Heart left ventricle (tissue), 16 donors: ENCODE measurements at places on chromosomes 1 and 21. TPM values are rescaled to one million over a fixed set of nuclear protein-coding genes. Genes with fewer than 3 reads are reported as not detected.

DNA sequence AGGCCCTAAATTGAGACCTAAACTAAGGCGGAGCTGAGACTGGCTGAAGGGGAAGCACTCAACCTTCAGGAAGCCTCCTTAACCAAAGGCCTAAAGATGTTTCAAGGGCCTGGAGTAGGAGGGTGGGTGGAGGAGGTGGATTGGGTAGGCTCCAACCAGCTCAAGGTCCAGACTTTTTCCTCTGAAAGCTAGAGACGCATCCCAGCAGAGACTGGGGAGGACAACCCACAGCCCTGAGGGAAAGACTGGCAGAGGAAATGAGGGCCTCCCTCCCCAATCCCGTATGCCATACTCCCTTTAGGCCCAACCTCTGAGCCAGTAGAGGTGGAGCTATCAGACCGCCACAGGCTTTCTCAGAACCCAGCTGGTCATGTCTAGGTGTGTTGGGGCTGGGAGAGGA lies 1.1 kb downstream of the ECM1 start:
- H3K27ac ChIP-seq = peak overlapping the region; percentile 84
- H3K27me3 ChIP-seq = no peaks in the 10 kb centered on the region
- DNase-seq = no peak
- peak overlapping the region; percentile 51 for H3K4me3 ChIP-seq

DNA sequence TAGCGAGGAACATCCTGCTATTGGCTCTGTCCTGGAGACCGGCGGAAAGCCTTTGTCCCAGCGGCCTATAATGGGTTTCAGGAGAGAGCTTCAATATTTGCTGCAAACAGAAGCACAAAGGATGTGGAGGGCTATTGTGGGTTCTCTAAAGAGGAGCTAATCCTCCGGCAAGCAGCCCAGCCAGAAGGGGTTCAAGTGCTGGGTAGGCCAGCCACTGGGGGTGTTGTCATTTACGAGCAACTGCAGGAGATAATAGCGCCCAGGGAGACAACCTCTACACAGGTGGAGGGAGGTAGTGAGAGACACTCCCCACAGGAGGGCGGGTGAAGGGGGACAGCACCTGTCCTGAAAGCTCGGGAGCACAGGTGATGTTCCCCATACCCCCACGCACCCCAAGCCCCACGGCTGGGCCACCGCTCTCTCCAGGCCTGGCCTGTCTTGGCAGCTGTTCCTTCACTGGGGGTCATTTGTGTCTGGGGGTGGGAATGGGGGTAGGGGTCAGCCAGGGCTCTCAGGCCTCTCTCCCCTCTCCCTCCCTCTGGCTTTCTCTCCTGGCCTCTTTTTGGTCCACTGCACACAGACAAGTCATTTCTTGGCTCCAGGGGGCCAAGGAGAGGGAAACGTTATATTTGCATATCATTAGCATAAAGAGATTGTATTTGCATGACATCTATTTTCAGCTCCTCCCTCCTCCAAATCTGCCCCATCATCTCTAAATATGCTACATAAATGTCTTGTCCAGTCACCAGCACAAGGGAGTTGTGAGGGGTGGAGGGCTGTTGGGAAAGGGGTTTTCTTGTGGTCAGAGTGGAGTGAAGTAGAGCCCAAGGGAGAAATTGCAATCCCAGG lies 22.0 kb upstream of the SLC26A9 start:
- H3K27me3 ChIP-seq = no peaks in the 10 kb centered on the region
- no peaks in the 10 kb centered on the region for H3K36me3 ChIP-seq
- DNase-seq = no peak

- no peaks in the 10 kb centered on the region for H3K4me1 ChIP-seq
- no peak overlapping the region for H3K4me3 ChIP-seq
- H3K27ac ChIP-seq = no peak overlapping the region
- H3K27me3 ChIP-seq = no peaks in the 10 kb centered on the region
- no peak for DNase-seq
Measured at GRCh38 chr1:101410048-101410878, 173.4 kb downstream of the S1PR1 start.

DNA sequence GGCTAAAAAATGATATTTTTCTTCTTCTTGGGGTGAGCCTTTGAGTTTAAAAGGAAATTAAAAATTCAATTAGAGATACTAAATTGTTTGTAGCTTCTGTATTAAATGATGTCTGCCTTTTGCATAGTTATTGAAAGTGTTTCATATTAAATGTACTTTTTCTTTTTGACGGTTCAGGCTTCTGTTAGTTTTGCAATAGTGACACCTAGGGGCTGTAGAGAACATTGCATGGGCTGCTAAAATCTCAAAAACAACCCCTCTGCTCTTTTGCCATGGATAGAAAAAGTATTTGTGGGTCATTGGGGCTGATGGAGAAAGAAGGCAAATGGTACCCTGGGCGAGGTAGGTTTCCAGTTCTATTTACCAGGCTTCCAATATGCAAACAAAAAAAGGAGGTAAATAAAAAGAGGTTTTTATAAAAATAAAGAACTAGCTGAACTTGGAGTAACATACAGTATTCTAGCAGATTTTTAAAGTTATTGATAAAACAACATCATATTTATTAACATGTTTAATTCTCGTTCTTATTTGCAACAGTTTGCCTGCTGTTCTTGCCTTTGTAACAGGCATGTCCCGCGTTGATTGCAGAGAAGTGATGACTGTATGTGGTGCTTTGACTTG lies 115.4 kb upstream of the HOOK1 start:
- H3K36me3 ChIP-seq = no peaks in the 10 kb centered on the region
- H3K4me3 ChIP-seq = no peak overlapping the region
- no peaks in the 10 kb centered on the region for H3K27me3 ChIP-seq
- DNase-seq = no peak

GRCh38 chr1:30447080-30447479 lies 276.3 kb downstream of the MATN1 start:
- H3K36me3 ChIP-seq = no peaks in the 10 kb centered on the region
- H3K27ac ChIP-seq = no peak overlapping the region
- no peak for DNase-seq
- H3K4me1 ChIP-seq = no peaks in the 10 kb centered on the region
- no peaks in the 10 kb centered on the region for H3K27me3 ChIP-seq

DNA sequence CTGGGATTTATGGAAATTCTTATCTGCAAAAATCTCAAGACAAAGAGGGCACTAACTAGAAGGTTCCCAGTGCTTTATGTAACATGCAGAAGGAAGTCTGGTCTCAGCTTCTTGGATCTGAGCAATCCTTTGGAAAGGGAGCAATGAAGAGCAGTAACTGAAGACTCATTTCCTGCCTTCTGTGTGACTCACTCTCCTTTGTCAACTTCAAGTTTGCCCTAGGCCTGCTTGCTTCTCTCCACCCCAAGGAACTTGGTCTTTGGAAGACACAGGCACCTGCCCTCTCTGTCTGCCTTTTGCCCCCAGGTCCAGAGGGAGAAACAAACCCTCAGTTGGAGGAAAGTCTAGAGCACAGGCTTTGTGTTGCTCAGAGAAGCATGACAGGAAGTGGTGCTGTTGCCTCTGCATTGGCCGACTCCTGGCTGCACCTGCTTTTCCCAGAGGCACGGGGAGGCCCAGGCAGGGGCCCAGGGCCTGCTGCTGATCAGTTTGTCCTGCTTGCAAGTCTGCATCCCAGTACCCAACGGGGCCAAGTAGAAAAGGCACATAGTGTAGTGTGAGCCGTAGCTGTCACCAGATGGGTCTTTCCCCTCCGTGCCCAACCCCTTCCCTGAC lies 137.2 kb downstream of the DHRS3 start:
- no peak for DNase-seq
- peak overlapping the region; percentile 68 for H3K27ac ChIP-seq
- H3K4me3 ChIP-seq = no peak overlapping the region
- H3K36me3 ChIP-seq = peaks cover 2% of the 10 kb centered on the region

GRCh38 chr21:38308532-38309119 lies 51.8 kb downstream of the KCNJ15 start:
- H3K36me3 ChIP-seq = no peaks in the 10 kb centered on the region
- no peaks in the 10 kb centered on the region for H3K27me3 ChIP-seq
- no peak for DNase-seq
- no peak overlapping the region for H3K27ac ChIP-seq
- H3K4me3 ChIP-seq = no peak overlapping the region
- peaks cover 20% of the 10 kb centered on the region for H3K4me1 ChIP-seq

DNA sequence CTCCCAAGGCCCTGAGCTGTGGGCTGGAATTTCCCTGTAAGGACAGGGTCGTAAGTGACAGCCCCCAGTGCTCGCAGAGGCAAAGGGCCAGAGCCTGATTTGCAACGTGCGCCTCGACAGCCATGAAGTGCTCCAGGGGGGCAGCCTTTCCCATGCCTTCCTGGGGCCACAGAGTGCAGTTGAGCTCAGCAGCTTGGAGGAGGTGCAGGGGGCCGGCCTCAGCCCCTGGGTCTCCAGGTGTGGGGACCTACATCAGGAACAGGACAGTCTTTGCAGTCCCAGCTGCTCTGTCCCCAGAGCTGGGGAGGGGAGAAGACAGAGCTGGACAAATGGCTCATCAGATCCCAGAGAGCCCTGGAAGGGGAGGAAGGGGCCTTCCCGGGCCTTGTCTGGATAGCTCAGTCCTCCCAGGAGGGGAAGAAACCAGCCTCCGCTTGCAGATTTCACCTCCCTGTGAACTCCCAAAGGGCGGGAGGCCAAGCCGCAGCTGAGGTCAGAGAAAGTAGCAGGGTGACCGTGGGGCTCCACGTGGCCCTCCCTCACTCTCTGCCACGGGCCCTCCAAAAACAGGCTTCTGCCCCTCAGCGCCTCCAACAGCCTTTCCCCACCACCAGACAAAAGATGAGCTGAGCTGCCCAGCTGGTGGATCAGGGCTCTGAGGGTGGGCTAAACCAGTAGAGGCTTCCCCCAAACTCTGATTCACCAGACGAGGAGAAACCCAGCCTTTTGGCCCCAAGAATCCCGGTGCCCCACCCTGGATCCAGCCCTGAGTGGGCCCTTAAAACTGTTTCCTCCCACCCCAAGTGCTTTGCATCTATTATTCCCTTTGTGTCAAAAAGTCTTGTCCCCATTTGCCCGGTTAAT lies 76.5 kb downstream of the DHRS3 start:
- peak; percentile 82 for DNase-seq
- no peaks in the 10 kb centered on the region for H3K36me3 ChIP-seq
- no peaks in the 10 kb centered on the region for H3K4me1 ChIP-seq
- H3K4me3 ChIP-seq = no peak overlapping the region

DNA sequence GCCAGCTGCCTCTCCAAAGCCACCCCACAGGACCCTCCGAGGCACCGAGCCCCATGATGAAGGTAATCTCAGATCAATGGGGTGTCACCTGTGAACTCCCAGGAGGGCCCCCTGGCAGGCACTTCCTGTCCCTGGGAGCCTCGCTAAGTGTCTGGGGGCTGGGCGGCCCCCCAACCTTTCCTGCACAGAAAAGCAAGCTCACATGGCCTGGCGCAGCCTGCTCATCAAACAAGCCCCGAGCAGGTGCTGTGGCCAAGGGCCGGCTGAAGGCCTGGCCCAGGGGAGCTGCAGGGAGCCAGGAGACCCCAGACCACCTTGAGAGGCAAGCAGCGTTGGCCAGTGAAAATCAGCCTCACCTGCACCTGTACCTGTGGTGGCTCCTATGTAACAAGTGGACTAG lies 2.9 kb downstream of the RIPK4 start:
- no peak for DNase-seq
- H3K36me3 ChIP-seq = no peaks in the 10 kb centered on the region
- peaks cover 25% of the 10 kb centered on the region for H3K4me1 ChIP-seq
- no peak overlapping the region for H3K27ac ChIP-seq

Gene LSM10
- total RNA-seq = 49.9 TPM

DNA sequence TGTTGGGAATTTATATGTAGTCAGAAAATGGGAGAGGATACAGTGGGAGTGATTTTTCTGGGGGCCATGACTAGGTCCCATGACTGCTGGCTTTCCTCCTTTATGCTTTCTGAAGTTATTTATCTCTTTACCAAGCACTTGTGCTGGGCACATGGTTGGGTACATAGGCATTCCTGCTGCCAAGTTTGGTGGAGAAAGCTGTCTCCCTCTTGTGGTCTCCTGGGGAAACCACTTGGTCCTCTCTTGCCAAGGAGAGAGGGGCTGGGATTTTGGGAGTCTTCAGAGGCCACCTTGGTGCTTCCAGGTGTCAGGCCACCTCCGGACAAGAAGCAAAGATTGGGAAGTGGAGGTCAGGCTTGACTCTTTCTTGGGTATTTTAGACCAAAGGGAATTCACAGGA lies 120.2 kb upstream of the KCNE2 start:
- no peaks in the 10 kb centered on the region for H3K36me3 ChIP-seq
- no peaks in the 10 kb centered on the region for H3K27me3 ChIP-seq
- H3K27ac ChIP-seq = no peak overlapping the region

Gene PINK1
- 258 TPM for total RNA-seq

DNA sequence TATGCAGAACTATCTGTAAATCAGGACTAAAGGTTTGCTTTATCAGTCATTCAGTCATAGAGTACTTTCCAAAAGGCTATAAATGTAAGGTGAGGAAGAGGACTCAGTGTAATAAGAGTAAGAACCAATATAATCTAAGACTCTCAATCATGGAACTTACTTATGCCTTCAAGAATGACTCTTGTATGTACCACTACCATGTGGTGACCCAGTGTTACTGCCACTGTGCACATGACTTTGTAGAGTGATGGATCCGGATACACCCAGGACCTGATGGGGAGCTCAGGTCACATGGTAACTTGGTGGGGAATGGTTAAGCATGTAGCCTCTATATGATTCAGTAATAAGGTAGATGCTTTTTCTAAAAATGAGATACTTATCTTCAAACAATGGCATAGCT lies 2099.8 kb downstream of the MRPL39 start:
- H3K36me3 ChIP-seq = no peaks in the 10 kb centered on the region
- H3K27me3 ChIP-seq = no peaks in the 10 kb centered on the region
- no peak overlapping the region for H3K27ac ChIP-seq
- H3K4me1 ChIP-seq = no peaks in the 10 kb centered on the region
- no peak overlapping the region for H3K4me3 ChIP-seq

DNA sequence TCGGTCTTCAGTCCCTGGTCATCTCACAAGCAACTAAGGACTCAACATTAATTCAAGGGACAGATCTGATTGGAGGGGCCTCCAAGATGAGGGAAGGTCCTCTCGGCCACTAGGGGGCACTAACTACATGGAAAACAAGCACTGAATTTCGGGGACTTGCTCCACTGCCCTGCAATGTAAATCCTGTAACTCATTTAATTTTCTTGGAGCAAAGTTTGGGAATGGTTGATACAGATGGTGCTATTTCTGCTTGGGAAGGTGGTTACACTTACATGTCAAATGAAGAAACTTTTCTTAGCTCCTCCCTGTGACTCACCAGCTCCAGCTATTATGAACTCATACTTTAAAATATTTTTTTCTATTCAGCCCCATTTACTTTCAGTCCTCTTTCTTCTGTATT lies 97.4 kb upstream of the KCNJ15 start:
- H3K4me1 ChIP-seq = no peaks in the 10 kb centered on the region
- H3K36me3 ChIP-seq = no peaks in the 10 kb centered on the region
- no peak overlapping the region for H3K4me3 ChIP-seq
- DNase-seq = peak; percentile 70
- peaks cover 7% of the 10 kb centered on the region for H3K27me3 ChIP-seq

Gene PER3
- 19.6 TPM for total RNA-seq

Gene ALX3
- total RNA-seq = not detected

Gene PLA2G2A
- 184 TPM for total RNA-seq

Gene OSBPL9
- total RNA-seq = 53.5 TPM

Gene CATSPERE
- 0.16 TPM for total RNA-seq

DNA sequence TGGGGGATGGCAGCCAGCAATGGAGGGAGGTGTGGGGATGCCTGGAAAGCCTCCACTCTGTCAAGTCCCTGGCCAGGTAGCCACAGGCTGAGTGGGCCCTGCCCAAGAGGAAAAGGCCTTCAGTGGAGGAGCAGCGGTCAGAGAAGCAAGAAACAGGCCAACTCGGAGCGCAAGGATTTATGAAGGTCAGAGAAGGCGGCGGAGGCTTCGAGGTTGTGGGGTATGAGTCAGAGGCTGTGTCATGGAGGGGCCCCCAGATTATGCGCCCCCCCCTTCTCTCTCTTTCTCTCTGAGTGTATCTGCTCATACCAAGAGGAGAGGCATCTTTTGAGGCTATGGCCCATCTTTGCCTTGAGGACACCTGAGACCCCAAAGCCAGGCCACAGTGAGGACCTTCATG lies 99.5 kb downstream of the CASZ1 start:
- no peaks in the 10 kb centered on the region for H3K27me3 ChIP-seq
- no peaks in the 10 kb centered on the region for H3K36me3 ChIP-seq
- no peak overlapping the region for H3K27ac ChIP-seq
- H3K4me3 ChIP-seq = no peak overlapping the region
- no peak for DNase-seq
